ELF-1 (cell line): ENCODE measurements at places on chromosomes 16 and 17.

GRCh38 chr17:20965492-20965891, 77.3 kb downstream of the USP22 start:
- DNase-seq: no peak

- no peak for DNase-seq
Observed at GRCh38 chr16:69338557-69339288, 641 bp downstream of the COG8 start.

DNA sequence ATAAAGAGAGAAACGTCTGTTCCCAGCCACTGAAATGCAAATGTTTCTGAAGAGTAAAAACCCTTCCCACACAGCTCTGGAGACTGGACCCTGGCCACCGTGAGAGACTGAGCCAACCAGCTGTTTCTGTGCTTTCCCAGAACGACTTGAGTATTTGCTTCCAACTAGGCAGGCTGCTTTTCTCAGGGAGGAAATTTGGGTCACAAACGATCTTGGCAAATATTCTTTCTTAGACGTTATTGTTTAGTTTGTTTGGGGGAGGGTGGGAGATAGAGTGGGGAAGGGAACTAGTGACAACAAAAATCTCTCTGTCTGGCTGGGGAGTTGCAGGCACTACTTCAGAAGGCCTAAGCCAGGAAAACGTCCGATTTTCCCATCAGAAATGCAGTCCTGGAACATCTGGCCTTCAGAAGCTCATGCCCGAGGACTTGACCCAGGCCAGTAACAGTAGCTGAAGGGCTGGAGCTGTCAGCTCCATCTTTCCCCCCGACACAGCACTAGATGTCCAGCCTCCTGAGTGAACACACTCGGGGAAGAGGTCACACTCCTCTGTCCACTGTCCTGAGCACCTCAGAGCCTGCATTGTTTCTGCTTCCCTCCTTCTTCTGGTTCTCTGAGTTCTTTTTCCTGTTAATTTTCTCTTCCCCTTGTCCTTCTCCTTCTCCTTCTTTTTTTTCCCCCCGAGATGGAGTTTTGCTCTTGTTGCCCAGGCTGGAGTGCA, 4.0 kb downstream of the CCDC92B start:
- no peak for DNase-seq

GRCh38 chr17:41687828-41688640, 651 bp upstream of the EIF1 start:
- DNase-seq: no peak

GRCh38 chr17:47937941-47938340, 3.4 kb upstream of the PNPO start:
- DNase-seq: no peak

DNA sequence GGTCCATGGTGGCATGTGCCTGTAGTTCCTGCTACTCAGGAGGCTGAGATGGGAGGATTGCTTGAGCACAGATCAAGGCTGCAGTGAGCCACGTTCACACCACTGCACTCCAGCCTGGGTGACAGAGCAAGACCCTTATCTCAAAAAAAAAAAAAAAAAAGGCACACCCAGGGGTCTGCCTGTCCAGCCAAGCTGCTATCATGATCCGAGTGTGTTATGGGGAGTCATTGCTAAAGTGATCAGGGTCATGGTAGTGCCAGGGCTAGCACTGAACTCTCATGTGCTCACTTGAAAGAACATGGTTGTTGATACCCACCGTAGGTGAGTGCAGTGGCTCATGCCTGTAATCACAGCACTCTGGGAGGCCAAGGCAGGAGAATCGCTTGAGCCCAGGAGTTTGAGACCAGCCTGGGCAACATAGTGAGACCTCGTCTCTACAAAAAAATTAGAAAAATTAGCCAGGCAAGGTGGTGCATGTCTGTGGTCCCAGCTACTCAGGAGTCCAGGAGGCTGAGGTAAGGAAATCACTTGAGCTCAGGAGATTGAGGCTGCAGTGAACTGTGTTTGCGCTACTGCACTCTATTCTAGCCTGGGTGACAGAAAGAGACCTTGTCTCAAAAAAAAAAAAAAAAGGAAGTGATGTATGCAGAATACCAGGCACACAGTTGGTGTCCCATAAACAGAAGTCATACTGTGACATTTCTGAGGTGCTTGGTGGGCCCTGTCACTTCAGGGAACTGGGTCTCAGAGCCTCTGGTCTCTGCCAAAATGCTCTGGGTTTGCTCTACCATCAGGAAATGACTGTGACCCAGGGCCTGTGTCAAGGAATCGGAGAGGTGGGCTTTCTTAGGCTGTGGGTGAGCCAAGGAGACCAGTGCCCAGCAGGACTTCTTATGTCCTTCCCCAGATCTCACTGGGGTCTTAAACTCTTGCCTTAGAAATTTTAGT, 2.2 kb downstream of the PRM1 start:
- no peak for DNase-seq

DNA sequence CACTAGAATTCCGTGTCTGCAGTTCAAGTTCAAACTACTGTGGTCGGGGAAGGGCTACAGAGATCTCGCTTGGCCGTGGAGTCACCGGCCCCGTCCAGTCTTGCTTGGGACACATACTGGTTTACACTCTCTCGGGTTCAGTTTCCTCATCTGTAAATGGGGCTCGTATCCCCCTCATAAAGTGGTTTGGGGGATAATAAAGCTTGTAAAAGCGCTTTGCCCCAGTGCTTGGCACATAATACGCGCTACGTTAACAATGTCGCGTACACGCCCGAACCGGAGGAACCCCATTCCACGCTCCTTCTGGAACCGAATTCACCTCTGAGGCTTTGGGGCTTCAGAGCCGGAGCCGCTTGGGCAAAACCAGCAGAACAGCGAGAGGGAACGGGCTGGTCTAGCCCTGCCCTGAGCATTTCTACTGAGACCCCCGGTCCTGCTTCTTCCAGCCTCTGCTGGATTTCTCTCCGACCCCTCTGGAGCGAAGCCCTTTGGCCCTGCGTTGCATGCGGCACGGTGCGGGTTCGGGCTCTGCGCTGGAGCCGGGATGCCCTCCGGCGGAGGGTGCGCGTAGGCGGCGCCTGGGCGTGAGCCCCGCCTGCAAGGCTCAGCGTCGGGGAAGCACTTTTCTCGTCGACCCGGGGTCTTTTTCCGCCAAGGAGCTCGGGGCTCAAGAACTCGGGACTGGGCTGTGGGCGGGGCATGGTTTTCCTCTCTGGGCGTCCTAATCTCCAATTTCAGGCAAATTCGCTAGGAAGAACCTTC, 26.1 kb upstream of the HOXB13 start:
- DNase-seq: peak; percentile 79

- no peak for DNase-seq
Observed at GRCh38 chr17:80650751-80651518, 106.3 kb downstream of the RPTOR start.

DNA sequence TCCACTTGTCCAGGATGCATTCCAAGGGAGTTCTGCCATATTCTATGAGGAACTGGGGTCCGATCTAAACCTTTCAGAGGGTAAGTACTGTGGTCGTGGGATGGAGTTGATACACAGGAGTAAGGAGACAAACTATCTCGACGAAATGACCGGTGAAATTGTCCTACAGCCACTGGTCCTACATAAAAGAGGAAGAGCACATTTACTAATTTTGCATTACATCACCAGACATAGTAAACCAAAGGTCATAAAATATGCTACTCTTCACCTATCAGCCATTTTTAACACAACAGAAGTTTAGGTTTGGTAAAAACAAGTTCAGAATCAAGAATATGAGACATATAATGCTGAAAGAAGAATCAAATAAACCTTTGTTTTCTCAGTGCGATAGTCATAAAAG, 8.1 kb downstream of the HSF5 start:
- no peak for DNase-seq

GRCh38 chr16:9275377-9275776, 183.9 kb downstream of the HAPSTR1 start:
- DNase-seq: peak; percentile 42

- DNase-seq: no peak
Observed at GRCh38 chr17:29349409-29349808, 40.8 kb upstream of the TAOK1 start.

DNA sequence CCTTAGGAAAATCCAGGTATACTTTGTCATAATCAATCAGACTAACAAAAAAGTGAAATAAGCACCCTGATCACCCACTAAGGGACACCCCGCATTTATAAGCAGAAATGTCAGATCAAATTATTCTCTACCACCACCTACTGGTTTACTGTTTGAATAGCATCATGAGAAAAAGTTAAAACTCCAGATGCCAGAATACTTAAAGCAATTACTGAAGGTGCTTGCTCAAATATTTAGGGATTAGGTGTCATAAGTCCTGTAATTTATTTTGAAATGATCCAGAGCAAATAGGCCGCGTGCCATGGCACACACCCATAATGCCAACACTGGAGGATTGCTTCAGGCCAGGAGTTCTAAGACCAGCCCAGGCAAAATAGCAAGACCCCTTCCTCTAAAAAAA, 2.3 kb downstream of the TOP2A start:
- DNase-seq: no peak

GRCh38 chr17:59423137-59423724, 91.8 kb downstream of the YPEL2 start:
- DNase-seq: peak; percentile 69

GRCh38 chr17:64773836-64774761, 112.0 kb upstream of the SMURF2 start:
- peak; percentile 91 for DNase-seq

- DNase-seq: peak; percentile 67
Observed at GRCh38 chr17:75693500-75694481, 26.7 kb downstream of the SAP30BP start.

DNA sequence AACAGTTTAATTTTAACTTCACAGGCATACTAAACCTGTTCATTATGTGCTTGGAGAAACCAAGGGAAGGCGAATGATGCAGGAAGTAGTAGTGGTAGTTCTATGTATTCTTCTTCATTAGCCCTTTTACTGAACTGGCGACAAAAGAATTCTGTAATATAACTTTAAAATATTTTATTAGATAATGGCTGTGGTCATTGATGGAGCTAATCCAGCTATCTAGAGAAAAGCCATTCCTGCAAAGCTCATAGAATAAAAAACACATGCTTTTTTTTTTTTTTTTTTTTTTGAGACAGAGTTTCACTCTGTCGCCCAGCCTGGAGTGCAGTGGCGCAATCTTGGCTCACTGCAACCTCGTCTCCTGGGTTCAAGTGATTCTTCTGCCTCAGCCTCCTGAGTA, 23.5 kb downstream of the TANC2 start:
- no peak for DNase-seq

- DNase-seq: no peak
Observed at GRCh38 chr17:67194134-67194533, 50.9 kb downstream of the HELZ start.

DNA sequence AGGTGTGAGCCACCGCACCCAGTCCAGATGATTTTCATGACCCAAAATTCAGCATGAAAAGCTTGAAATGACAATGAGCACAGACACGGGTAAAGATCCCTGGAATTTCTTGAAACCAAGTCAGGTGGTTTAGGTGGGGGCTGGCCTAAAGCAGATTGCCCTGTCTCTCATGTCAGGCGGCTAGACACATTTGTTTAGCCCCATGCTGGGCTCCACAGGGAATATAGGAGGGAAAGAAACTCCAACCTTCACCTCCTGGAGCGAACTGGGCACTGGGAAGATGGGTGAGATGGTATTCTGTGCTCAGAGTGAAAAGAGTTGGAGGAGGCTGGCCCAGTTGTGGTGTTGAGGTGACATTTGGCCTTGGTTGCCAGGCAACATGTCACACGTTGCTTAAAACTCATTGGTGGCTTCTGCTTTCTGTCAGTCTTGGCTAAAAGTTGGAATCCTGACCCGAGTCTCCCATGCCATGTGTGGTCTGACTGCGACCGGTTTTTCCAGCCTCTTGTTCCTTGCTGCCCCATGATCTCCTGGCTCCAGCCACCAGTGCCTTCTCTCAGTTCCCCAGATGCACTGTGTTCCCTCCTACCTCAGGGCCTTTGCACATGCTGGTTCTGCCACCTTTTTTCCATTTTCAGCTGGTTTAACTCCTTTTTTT, 113.7 kb downstream of the ABCC6 start:
- DNase-seq: peak; percentile 69

DNA sequence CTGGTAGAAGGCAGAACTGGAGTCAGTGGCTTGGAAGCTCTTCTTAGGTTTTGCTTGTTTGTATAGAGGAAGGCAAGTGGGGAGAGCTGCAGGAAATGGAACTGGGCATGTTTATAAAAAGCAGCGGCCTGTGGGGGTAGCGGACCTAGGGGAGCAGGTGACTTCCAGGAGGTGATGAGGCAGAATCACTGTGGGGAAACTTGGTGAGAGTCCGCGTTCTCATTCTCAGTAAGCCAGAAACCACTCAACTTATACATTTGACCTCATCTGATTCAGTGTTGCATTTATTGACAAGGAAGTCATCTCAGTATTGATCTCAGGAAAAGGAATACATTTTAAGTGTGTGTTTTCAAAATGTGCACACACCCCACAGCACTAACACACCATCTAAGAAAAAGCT, 299.8 kb downstream of the CNTNAP4 start:
- no peak for DNase-seq

- DNase-seq: peak; percentile 44
Observed at GRCh38 chr16:66515596-66516508, 34.1 kb downstream of the TK2 start.

- peak; percentile 29 for DNase-seq
Observed at GRCh38 chr16:83813823-83814658, 6.3 kb downstream of the HSBP1 start.

DNA sequence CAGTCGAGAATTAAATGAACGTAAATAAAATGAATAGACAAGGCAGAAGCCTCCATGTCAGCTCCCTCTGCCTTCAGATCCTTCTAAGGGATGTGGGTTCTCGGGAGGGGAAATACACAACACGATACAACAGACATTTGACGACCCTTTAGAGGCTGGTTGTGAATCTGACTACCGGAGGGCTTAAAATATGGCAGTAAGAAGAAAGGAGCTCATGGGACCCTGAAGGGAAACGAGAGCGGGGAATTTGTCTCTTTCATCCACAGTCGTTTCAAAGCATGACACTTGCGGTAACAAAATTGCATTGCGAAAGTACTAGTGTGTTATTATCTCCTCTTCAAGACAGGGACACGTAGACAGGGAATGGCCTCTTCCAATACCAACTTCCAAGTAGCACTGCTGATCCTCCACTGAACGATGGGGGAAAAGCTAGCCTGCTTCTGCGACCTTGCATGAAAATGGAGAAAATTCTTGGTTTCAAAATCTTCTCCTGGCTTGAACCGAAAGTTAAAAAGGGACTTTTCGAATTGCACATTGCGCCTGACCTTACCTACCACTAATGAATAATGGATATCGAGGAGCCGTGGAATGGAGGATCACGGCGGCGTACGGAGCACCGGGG, 1.2 kb upstream of the TNRC6C start:
- no peak for DNase-seq

- peak; percentile 89 for DNase-seq
Observed at GRCh38 chr16:709566-710499, 4.2 kb upstream of the FBXL16 start.

- DNase-seq: peak; percentile 27
Observed at GRCh38 chr16:21023509-21024202, 123.1 kb downstream of the LYRM1 start.

DNA sequence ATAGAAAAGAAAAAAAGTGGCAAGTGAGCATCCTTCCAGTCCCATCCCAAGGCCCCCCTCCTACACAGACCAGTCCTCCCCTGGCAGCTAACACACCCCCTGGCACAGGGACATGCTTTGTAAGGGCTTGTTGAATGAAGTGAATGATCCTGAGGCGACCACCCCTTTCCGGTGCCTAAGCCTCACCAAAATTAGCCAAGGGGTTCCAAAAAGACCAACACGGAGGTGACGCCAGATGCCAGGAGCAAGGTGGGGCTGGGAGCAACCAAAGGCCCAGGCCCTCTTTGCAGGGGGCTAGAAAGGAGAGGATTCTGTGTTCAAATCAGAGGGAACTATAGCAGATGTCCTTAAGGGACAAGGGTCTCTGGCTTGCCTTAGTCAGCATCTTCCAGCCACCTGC, 5.5 kb downstream of the KRT35 start:
- DNase-seq: no peak

- DNase-seq: no peak
Observed at GRCh38 chr16:20803192-20803560, 3.1 kb downstream of the ERI2 start.
